Sigmoid colon (tissue), 7 donors: ENCODE measurements at places on chromosomes 16 and 17. TPM values are rescaled to one million over a fixed set of nuclear protein-coding genes. Genes with fewer than 3 reads are reported as not detected.

Gene PGAP6
- 109 TPM for polyA plus RNA-seq

Gene PRSS53
- polyA plus RNA-seq: not detected

Gene DNAAF8
- 0.73 TPM for polyA plus RNA-seq

Gene RUNDC3A
- 1.2 TPM for polyA plus RNA-seq

Gene PRSS33
- polyA plus RNA-seq: not detected

GRCh38 chr16:18792836-18793433, 2.8 kb upstream of the RPS15A start:
- DNase-seq: no peak

- peak; percentile 71 for DNase-seq
Measured at GRCh38 chr16:79698341-79698753, 97.8 kb upstream of the MAF start.

GRCh38 chr17:70621566-70621965, 452.2 kb downstream of the KCNJ2 start:
- no peak for DNase-seq

DNA sequence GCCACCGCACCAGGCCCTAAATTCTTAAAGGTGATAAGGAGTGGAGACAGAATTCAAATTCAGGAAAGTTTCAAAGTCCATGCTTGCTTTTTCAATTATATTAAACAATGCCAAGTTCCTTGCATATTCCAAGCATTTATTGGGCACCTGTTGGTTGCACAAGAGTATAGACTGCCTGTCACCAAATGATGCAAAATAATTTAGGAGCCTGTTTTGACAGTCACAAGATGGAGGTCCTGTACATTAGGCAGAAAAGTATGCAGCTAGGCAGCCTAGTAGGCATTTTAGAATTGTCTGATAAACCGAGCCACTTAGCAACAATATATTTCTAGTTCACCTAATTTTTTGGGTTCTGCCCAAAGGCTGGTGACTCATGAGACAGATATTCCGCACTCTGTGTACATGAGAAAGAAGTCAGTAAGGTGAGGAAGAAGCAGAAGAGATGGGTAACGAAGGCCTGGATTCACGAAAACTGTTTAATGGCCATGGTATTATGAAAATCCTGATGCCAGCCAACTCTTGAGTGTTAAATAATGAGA, 7.3 kb downstream of the ACACA start:
- no peak for DNase-seq

- no peak for DNase-seq
Measured at GRCh38 chr16:66519482-66520373, 30.2 kb downstream of the TK2 start.

DNA sequence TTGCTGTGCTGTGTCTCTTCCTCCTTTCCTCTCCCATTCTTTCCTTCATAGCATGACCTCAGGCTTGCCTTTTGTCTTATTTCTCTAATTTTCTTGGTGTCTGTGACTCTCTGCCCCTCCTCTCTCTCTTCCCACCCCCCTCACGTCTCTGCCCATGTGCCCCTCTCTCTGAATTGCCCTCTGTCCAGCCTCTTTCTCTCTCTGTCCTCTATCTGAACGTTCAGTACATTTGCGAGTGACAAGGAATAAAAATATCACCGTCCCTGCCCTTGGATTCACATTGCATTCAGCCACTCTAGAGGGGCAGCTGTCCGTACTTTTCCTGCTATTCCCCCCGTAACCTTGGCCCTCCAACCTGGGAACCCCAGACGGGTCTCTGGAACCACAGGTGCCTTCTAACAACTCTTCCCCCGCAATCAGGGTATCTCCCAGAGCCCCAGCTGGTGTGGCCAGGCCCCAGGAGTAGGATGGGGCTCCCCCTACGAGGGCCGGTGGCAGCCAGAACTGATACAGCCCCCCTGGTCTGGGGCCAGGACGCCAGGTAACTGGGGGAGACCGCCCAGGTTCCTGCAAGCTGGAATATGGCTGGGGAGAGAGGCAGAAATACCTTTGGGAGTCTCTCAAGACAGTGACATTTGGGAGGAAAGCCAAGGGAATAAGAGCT, 1.8 kb downstream of the KIF1C start:
- no peak for DNase-seq

- no peak for DNase-seq
Measured at GRCh38 chr16:71242601-71243000, 12.1 kb upstream of the HYDIN start.

- DNase-seq: no peak
Measured at GRCh38 chr17:77450742-77451244, 310.0 kb downstream of the SEC14L1 start.
